C1 segment of cervical spinal cord (tissue), 14 donors: ENCODE measurements at places on chromosomes 7 and 10.

DNA sequence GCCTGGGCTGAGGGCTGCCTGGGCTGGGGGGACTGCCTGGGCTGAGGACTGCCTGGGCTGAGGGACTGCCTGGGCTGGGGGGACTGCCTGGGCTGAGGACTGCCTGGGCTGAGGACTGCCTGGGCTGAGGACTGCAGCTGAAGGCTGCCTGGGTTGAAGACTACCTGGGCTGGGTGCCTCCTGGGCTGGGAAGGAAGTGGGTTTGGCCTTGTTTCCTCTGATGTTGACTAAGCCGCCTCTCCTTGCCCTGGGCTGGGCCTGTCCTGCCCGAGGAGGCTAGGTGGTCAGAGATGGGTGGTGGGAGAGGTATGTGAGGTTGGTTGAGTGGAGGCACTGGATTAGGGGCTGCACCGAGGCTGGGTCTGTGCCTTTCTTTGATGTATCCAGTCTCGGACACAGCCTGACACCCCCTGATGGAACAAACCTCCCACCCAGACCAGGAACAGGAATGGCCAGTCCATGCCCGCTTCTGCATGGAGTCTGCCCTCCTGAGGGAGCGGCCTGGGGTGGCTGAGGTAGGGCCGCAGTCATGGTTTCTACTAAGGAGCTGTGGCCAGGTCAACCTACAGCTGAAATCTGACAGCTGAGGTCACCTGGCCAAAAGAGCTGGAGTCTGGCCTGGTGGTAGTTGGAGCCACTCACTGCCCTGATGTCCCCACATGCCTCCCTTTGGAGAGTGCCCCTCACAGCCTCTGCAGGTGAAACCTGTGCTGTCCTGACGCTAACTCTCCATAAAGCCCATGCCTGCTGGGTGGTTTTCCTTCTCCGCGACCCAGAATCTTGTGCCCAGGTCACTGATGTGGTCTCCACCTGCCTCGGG lies 22.3 kb downstream of the SCART1 start:
- DNase-seq = no peak

GRCh38 chr10:88058750-88059149 lies 195.3 kb downstream of the PTEN start:
- DNase-seq = no peak

DNA sequence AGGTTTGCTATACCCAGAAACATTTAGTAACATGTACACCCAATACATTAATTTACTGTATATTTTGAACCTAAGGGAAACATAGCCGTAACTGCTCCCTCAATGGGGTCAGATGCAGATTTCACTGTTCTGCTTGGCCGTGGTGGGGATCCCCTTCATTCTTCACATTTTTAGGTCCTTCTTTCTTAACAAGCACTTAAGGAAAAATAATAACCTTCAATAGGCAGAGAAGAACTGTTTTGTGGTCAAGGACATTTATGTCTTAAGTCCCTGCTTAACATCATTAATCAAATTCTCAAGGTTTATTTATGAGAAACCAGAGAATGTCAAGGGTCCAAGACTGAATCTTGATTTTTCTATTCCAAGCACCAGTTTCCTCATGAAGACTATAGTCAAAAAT lies 592.1 kb upstream of the ANKRD30A start:
- no peak for DNase-seq

GRCh38 chr7:66919704-66920103 lies 1.3 kb upstream of the TMEM248 start:
- DNase-seq = no peak
